Hematopoietic multipotent progenitor cell treated with erythropoietin and hydrocortisone succinate and interleukin-3 and kit ligand, for 8 days (in vitro differentiated cells): ENCODE measurements at places on chromosomes 3 and 15.

- no peak for DNase-seq
These were observed 122.3 kb downstream of the RSL24D1 start for GRCh38 chr15:55074431-55074830.

- DNase-seq, result no peak
These were observed 32.6 kb downstream of the DPP8 start for GRCh38 chr15:65484876-65485275.

DNA sequence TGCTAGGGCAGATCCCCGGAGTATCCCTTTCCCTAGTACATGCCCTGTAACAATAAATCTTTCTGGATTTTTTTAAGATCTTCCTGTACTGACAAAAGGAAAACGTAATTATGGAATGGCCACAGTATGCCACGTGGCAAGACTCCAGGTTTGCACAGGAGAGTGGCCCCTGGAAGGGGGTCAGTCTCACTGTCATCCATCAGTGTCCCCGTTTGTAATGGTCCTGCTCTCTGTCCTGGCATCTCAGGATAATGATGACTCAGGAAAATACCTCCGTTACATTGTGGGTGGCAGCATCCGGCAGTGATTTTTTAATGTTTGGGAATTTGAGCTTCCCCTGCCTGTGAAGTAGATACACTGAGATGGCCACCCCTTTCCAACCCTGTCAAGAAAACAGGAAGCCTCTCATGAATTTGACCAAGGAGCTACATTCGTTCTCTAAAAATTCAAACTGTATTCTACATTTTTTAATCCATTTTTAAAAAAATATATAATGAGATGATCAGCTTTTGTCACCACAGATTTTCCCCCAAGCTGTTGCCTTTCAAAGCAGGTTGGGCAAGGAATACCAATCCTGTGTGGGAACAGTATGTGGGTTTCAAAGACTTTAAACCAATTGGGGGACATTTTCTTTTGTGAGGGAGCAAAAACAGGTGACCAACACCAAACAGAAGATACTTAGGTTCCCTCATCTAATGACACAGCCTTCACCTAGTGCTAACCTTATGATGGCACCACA lies 110.4 kb downstream of the C3orf70 start:
- DNase-seq, result no peak

GRCh38 chr15:80825361-80826030 lies 46.3 kb downstream of the CEMIP start:
- DNase-seq, result no peak

DNA sequence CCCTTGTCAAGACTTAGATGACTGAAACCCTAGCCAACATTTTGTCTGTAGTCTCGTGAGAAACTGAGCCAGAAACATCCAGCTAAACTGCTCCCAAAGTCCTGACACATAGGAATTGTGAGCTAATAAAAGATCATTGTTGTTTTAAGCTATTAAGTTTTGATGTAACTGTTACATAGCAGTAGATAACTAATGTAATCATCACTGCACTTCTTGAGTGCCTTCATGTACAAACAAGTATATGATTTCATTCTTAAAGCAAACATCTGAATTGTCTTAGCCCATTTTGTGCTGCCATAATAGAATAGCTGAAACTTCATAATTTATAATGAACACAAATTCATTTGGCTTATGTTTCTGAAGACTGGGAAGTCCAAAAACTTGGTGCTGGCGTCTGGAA lies 87.3 kb downstream of the NSUN3 start:
- DNase-seq, result no peak

- no peak for DNase-seq
These were observed 41.3 kb downstream of the ARNT2 start for GRCh38 chr15:80445300-80446041.

DNA sequence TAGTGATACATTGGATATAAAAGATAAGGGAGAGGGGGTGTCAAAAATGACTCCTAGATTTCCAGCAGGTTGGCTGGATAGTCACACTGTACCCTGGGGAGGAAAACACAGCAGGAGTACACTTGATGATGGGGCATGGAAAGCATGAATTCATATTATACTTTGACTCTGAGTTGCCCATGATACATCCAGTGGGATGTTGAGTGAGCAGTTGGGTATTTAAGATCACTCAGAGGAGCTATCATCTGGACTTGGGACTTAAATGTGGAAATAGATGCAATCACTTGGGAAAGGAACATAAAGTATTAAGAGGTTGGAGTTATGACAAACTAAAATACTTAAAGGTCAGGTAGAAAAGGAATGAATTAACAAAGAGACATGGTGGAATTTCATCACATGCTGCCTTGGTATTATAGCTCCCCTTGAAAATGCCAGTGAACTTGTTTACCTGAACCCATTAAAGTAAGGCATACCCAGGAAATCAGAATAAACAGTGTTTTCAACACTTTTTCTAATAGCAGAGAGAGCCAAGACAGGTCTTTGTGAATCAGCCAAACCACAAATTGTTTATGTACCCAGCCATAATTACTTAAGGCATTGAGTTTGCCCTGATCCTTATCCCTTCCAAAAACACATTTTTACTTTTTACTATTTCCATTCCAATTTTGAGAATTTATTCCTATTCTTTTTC lies 49.9 kb upstream of the ABI3BP start:
- no peak for DNase-seq

GRCh38 chr3:183818706-183819624 lies 6.4 kb downstream of the MAP6D1 start:
- DNase-seq, result no peak

GRCh38 chr3:145055375-145056076 lies 1083.9 kb downstream of the DIPK2A start:
- no peak for DNase-seq

DNA sequence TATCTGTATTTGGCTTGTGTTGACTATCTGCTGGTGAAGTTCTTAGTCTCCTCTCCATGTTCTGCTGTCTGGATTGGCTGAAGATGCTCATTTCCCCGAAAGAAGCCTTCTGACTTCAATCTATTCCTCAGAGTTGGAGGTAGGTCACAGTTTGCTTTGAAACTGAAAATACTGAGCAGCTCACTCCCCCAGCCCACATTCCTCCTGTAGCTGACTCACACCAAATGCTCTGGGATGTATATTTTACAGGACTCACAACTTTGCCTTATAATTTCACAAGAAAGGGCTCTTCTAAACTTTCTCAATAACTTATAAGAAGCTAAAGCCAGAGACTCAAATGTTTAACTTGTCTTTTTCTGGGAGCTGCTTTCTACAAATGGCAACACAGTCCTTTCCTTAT lies 36.3 kb upstream of the SNX4 start:
- DNase-seq, result no peak

DNA sequence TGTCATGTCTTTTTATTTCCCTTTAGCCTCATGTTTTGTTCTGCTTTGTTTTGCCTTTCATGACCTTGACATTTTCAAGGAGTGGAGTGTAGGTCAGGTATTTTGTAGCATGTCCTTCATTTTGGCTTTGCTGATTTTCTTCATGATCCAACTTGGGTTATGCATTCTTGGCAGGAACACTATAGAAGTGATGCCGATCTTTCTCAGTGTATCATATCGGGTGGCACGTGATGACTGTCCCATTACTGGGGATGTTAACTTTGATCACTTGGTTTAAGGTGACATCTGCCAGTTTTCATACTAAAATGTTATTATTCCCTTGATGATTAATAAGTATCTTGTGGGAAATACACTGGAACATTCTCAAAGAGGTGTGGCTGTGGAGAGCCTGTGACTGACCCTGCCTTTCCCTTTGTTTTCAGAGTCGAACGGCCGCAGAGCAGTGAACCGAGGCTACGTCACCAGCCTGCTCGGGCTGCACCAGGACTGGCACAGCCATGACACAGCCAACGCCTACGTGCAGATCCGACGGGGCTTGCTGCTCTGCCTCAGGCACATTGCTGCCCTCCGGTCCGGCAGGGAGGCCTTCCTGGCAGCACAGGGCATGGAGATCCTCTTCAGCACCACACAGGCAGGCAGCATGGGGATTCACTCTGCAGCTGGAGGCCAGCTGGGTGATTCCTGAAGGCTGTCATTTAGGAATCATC lies 167.7 kb downstream of the AGBL1 start:
- DNase-seq, result no peak

DNA sequence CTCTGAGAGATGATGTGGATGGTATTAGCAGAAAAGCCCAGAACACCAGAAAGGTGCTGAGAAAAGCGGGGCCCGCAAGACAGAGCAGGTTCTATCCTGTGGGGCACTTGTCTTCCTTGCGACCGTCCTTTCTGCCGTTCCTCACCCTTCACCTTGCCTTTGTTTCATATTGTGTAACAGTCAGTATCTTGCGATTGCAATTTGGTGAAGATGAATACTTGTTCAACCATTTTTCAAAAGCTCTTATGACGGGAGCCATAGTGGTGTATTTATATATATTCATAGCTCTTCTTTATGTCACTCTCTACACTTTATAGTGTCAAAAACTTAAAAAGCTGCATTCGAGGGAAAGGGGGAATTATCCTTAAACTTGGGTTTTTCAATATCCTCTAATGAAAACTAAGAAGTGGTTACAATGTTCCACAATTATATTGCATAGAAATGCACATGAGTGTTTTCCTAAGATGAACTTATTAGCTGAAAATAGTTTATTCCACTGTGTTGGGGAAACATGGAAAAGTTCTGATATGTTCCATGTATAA lies 797 bp downstream of the MAP3K13 start:
- DNase-seq, result no peak

- no peak for DNase-seq
These were observed 56.6 kb downstream of the RLBP1 start for GRCh38 chr15:89164712-89165211.

DNA sequence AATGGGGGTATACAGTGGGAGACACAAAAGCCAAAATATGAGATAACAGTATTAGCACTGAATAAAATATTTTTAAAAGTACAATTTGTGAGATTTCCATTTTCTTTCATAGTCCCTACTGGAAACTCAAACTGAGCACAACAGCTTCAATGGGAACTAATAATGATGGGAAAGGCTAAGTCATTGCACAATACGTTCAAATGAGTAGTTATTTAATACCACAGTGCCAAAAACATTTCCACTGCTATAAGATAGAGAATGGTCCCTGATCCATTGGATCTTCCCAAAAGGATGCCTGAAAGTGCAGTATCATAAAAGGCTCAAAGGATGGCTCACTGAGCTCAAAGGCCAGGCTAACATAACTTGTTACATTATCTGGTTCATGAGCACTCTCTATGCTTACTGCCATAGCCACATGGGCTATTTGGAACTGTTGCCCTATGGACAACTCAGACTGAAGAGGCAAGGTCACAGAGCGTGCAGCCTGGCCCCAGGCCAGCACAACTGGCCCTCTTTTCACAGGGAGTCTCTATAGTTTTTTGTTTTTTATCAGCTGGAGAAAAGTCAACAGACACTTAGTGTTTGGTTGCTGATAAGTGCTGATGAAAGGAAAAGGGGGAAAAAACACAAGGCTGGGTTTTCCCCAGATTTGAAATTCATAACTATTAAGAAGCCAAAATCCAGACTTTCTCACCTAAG lies 54.1 kb upstream of the PPIB start:
- peak; percentile 98 for DNase-seq

DNA sequence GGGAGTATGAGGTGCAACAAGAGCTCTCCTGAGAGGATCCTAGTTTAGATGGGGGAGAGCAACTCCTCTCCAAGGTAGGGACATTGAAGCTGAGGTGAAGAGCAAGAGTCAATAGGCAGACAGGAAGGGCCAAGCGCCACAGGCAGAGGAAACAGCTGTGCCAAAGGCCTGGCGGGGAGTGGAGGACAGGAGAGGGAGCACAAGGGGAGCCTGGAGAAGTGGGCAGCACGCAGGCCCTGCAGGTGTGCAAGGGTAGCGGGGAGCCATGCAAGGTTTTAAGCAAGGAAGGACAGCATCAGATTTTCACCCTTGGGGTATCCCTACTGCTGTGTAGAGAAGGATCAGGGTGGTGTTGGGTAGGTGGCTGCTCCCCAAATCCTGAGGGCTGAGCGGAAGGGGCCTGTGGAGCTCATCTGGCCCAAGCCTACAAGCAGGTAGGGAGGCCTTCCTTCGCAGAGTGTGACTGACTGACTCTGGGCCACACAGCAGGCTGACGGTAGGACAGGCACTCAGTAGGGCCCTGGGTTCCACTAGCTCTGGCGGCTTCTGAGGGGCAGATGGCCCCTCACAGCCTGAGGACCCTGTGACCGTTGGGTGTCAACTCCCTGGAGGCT lies 13.3 kb downstream of the CHST13 start:
- no peak for DNase-seq

DNA sequence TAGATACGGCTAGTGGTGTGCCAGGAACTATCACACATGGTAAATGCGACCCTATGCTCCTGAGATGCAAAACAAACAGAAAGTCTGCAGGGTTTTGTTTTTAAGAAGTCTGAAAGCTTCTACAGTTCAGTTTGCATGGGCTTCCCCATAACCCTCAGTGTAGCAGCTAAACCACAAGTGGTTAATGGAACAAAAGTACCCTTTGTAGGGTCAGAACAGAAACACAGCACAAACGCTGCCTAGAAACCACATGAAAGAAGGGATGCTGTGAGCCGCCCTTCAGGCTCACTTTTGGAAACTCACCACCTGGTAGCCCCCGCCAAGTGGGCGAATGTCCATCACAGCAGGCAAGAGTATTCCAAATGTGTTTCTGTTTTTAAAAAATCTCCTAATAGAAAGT lies 46.2 kb downstream of the CTDSPL start:
- no peak for DNase-seq

GRCh38 chr15:26773067-26773877 lies 406 bp upstream of the GABRB3 start:
- no peak for DNase-seq

DNA sequence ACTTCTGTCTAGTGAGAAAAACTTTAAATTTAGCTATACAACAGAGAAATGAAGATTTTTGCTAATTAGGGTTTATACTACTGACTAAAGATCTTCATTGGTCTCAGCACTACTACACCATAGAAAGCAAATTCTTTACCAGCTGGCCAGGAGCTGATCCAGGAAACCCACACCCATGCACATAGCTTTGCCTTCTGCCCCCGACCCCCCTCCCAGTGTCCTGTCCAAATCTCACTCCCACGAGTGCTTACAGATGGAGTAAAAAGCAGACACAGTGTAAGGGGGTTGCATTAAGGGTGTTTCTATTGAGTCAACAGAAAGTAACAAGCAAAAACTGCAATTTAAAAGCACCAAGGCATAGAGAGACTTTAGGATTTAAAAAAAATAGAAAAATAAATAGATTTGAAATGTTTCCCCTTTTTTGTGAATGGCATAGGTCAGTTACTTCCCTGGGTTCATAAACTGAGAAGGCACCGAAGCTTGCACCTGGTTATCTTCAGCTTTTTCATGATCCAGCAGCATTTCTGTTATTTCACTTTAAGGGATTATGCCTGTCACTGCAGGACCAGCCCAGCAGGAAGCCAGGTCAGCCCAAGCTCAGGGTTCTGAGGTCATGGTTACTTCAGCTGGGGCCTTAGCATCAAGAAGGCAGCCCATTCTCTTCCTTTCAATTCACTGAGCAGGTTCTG lies 124.3 kb downstream of the CTNNB1 start:
- DNase-seq, result no peak

DNA sequence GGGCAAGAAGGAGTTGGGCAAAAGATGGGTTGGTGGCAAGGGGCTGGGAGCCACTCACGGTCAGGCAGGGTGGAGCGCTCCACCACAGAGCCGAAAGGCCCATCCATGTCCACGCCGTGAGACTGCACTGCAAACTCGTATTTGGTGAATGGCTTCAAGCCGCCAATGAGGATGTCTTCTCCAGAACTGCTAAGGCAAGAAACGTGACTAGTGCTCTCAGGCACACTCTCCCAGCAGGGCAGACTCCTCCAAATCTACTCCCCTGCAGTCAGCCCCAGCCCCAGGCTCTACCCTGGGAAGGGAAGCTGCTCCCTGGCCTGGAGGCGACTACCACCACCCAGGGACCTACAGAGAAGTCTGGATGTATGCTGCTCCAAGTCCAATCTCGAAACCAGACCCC lies 11.4 kb upstream of the IGDCC3 start:
- DNase-seq, result no peak
